ENCODE measurements at places on chromosomes 11 and 22. TPM values are rescaled to one million over a fixed set of nuclear protein-coding genes. Genes with fewer than 3 reads are reported as not detected.

DNA sequence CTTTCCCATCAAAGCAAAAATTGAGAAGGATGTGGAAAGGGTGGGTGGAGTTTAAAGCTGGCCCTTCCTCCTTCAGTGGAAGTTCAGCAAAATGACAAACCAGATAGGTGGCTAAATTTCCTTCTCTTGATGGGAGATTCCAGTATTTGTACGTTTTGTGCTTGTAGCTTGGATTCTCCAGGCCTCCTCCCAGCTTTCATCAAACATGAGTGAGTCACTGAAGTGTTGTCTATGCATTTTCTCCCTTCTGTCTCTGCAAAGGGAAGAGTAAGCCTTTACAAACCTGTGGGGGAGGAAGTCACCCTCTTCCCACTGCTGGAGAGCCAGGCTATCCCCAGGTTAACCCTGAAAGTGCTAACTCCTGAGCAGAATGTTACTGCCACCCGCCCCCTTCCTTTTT lies 6.4 kb downstream of the MARK2 start:
- no peak for DNase-seq
- no peak overlapping the region for H3K4me3 ChIP-seq
- H3K27ac ChIP-seq: no peak overlapping the region
- H3K4me1 ChIP-seq: peaks cover 45% of the 10 kb centered on the region
- peaks cover 56% of the 10 kb centered on the region for H3K36me3 ChIP-seq

GRCh38 chr22:22408731-22409696 lies 99.5 kb downstream of the ZNF280B start:
- no peak overlapping the region for H3K4me3 ChIP-seq
- no peaks in the 10 kb centered on the region for H3K36me3 ChIP-seq
- DNase-seq: no peak

DNA sequence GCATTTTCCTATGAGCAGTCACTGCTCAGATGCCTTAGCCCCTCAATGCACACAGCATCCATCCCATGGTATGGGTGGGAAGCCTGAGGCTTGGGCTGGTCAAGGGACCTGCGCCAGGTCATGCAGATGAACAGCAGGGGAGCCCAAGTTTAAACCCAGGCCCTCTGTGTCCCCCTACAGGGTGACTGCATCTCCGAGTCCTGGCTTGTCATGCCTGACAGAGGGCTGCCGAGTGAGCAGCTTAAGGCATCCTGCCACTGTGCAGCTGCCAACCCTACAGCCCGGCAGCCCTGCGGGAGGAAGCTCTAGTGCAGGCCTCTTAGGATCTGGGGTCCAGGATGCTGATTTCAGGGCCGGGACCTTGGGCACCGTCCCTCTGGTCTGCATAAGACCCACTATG lies 10.0 kb downstream of the IL2RB start:
- no peak for DNase-seq
- peaks cover 49% of the 10 kb centered on the region for H3K4me1 ChIP-seq
- no peak overlapping the region for H3K4me3 ChIP-seq

DNA sequence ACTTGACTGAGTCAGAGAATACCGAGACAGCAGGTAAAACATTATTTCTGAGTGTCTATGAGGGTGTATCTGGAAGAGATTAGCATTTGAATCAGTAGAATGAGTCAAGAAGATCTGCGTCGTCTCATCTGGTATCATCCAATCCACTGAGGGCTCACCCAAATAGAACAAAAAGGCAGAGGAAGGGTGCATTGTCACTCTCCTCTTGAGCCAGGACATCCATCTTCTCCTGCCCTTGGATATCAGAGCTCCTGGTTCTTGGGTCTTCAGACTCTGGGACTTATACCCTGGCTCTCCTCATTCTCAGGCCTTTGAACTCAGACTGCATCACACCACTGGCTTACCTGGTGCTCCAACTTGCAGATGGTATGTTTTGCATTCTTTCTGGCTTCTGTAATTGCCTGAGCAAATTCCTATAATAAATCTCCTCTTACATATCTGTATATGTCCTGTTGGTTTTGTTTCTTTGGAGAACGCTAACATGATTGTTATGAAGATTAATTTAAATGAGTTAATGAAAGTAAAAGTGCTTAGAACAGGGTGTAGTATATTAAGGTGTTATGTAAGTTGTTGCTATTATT lies 49.3 kb downstream of the ME3 start:
- no peak overlapping the region for H3K27ac ChIP-seq
- no peak overlapping the region for H3K4me3 ChIP-seq
- peaks cover 1% of the 10 kb centered on the region for H3K4me1 ChIP-seq
- no peak for DNase-seq
- peaks cover 4% of the 10 kb centered on the region for H3K36me3 ChIP-seq

The TEX54 gene
- not detected for total RNA-seq

DNA sequence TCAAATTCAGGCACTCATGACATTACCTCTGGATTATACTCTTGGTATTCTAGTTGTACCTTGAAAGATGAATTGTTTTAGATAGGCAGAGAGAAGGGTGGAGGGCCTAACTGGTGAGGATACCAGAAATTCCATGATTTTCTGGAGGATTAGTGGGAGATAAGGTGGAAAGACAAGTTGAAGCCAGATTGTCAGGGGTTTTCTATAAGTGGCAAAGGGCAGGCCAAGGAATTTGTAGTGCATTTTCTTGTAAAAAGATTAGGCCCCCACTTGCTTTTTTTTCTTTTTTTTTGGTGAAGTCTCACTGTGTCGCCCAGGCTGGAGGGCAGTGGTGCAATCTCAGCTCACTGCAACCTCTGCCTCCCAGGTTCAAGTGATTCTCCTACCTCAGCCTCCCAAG lies 28.4 kb upstream of the PRDM10 start:
- DNase-seq: no peak
- no peaks in the 10 kb centered on the region for H3K36me3 ChIP-seq
- H3K4me1 ChIP-seq: no peaks in the 10 kb centered on the region
- H3K4me3 ChIP-seq: no peak overlapping the region
- peaks cover 9% of the 10 kb centered on the region for H3K27me3 ChIP-seq
- H3K27ac ChIP-seq: no peak overlapping the region

The KRTAP5-2 gene
- not detected for total RNA-seq

The OR2AT4 gene
- not detected for total RNA-seq

GRCh38 chr11:111606986-111607385 lies 4.7 kb downstream of the SIK2 start:
- H3K36me3 ChIP-seq: no peaks in the 10 kb centered on the region
- DNase-seq: no peak
- H3K27ac ChIP-seq: no peak overlapping the region
- H3K4me1 ChIP-seq: peaks cover 21% of the 10 kb centered on the region
- no peak overlapping the region for H3K4me3 ChIP-seq

DNA sequence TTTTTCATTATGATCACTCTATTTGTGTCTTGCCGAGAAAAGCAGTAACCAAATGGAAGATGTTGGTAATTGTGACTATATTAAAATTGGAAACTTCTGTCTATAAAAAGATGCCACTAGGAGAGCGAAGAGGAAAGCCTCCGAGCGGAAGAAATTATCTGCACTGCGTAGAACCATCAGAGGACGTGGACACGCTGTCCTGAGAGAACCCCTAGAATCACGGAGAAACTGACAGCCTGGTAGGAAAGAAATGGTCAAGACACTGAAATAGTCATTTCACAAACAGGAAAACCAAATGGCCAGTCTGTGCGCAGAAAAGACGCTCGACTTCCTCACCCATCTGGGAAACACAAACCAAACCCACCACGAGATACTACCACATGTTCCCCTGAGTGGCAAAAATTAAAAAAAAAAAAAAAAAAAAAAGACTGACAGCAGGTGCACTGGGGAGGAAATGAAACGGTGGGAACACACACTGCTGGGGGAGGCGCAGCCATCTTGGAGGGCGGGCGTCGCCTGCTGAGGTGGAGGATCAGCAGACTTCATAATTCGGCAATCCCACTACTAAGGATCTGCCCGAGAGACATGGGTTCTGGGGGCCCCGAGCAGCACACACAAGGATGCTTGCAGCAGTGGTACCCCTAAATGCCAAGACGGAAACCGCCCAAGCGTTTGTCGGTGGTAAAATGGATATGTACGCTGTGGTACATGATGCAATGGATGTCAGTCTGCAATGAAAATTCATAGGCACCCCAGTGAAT lies 21.3 kb downstream of the IFITM10 start:
- H3K36me3 ChIP-seq: no peaks in the 10 kb centered on the region
- H3K4me3 ChIP-seq: no peak overlapping the region
- H3K27ac ChIP-seq: no peak overlapping the region
- H3K27me3 ChIP-seq: peaks cover 17% of the 10 kb centered on the region
- no peak for DNase-seq

GRCh38 chr11:99275521-99275920 lies 254.8 kb downstream of the CNTN5 start:
- DNase-seq: no peak
- no peak overlapping the region for H3K27ac ChIP-seq
- H3K4me3 ChIP-seq: no peak overlapping the region
- H3K4me1 ChIP-seq: no peaks in the 10 kb centered on the region
- H3K27me3 ChIP-seq: no peaks in the 10 kb centered on the region

DNA sequence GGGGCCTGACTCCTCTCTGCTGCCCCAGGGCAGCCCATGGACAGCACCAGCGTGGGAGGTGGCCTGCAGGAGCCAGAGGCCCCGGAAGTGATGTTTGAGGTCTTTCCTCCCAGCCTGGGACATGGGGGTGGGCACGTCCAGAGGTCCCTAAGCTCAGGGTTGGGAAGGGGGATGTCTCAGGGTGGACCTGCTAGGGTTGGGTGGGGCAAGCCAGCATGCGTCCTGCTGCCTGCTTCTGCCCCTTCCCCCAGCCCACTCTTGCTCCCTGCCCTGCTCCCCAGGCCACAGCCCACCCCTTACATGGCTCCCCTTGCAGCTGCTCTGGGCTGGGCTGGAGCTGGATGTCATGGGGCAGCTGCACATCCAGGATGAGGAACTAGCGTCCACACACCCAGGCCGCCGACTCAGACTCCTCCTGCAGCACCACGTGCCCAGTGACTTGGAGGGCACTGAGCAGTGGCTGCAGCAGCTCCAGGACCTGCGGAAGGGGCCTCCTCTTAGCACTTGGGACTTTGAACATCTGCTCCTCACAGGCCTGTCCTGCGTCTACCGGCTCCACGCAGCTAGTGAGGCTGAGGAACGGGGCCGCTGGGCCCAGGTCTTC lies 1.3 kb downstream of the FAM180B start:
- H3K4me3 ChIP-seq: no peak overlapping the region
- DNase-seq: no peak
- peaks cover 5% of the 10 kb centered on the region for H3K27me3 ChIP-seq
- peaks cover 3% of the 10 kb centered on the region for H3K4me1 ChIP-seq
